Chondrocyte (in vitro differentiated cells): ENCODE measurements at places on chromosomes 6 and 20. TPM values are rescaled to one million over a fixed set of nuclear protein-coding genes. Genes with fewer than 3 reads are reported as not detected.

DNA sequence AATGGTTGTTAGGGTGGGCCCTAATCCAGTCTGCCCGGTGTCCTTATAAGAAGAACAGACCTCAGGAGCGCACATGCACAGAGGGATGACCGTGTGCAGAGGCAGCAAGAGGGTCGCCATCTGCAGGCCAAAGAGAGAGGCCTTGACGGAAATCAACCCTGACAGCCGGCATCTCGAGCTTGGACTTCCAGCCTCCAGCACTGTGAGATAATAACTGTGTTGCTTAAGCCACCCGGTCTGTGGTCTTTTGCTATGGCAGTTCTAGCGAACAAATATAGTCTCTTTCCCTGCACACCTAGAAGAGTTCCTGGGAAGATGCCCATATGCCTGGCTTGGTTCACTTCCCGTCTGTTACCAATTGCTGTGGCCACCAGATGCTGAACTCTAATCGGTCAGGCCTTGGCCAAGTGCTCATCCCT lies 35.3 kb upstream of the PTGIS start:
- no peak for DNase-seq

DNA sequence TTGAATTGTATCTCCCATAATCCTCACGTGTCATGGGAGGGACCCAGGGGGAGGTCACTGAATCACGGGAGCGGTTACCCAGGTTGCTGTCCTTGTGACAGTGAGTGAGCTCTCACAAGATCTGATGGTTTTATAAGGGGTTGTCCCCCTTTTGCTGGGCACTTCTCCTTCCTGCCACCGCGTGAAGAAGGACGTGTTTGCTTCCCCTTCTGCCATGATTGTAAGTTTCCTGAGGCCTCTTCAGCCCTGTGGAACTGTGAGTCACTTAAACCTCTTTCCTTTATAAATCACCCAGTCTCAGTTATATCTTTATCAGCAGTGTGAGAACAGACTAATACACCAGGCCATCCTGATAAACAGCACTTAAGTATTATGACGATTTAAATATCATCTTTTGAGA lies 9.0 kb upstream of the MRGBP start:
- no peak for DNase-seq

- no peak for DNase-seq
Measured at GRCh38 chr6:33957892-33958525, 154.2 kb upstream of the MLN start.

DNA sequence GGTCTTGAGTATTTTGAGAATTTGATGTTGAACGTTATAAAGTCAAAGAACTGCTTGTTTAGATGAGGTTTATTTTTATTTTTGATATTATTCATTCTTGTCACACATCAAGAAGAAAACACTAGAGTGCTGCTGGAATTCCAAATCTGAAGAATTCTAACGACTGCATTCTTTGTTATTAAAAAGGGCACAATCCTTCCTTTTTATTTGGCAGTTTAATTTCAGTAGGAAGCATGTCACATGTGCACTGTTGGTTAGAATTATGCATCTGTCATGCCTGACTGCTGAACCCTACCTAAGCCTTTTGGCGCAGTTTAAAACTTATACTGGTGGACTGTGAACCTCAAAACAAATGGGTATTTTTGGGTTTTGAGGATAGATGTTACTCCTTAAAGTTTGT lies 4.0 kb downstream of the ID4 start:
- no peak for DNase-seq

- DNase-seq, result no peak
Measured at GRCh38 chr6:30150671-30151395, 10.2 kb downstream of the TRIM10 start.

- DNase-seq, result no peak
Measured at GRCh38 chr6:78589436-78589835, 277.9 kb upstream of the IRAK1BP1 start.

DNA sequence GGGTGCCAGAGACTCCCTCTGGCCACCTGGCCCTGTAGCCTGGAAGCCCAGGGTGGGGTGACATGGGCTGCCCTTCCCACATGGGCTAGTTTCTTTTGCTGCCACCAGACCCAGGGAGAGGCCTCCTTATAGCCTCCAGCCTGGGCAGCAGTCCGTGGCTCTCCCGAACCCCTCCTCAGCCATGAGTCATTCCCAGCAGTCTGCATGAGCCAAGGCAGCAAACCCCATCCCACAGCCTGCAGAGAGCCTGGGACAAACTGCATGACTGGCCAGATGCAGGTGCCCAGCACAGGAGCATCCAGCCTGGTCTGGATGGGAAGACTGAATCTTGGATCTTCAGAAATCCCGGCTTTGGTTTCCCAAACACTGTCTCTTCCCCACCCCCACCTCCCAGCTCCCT lies 75.7 kb downstream of the MRPL14 start:
- peak; percentile 87 for DNase-seq

DNA sequence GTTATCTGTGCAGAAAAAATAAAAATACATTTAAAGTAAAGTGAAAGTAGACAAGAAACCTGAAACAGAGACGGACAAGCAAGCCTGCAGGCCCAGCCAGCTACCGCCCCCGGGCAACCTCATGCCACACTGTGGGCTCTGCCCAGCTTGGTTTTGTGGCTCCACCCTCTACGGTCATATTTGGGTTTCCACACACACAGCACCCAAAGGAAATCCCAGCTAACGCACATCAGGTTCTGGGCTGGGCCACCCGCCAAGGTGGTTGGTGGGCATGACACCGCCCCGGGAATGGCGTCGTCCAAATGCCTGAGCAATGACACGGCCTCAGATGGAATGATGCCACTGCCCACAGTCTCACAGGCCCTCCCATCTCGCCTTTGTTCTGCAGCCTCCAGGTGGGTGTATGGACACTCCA lies 22.9 kb downstream of the FAM110A start:
- DNase-seq, result peak; percentile 76

GRCh38 chr20:24836041-24836533 lies 113.0 kb upstream of the CST7 start:
- no peak for DNase-seq

GRCh38 chr6:157172231-157172701 lies 151.1 kb downstream of the TMEM242 start:
- no peak for DNase-seq

- no peak for DNase-seq
Measured at GRCh38 chr20:36098364-36098763, 56.2 kb upstream of the EPB41L1 start.

- no peak for DNase-seq
Measured at GRCh38 chr20:23995905-23996666, 7.5 kb upstream of the GGTLC1 start.

DNA sequence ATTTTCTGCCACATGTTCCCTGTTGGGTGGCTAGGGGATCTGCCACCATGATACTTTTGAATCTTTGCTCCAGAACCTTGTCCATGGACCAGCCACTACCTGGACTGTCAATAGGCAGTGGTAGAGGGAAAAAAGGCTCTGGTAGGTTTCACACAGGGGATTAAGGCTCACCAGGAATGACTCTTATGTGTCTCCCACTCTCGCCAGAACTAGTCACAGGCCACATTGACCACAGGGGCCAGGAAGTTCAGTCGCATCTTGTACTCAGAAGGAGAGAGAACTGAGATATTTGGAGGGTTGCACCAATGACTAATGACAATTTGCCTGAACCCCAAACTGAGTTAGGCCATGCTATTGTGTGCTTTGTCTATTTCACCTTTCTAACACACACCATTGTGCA lies 23.6 kb upstream of the APCDD1L start:
- no peak for DNase-seq

GRCh38 chr6:3314176-3314575 lies 55.4 kb downstream of the PSMG4 start:
- peak; percentile 53 for DNase-seq

DNA sequence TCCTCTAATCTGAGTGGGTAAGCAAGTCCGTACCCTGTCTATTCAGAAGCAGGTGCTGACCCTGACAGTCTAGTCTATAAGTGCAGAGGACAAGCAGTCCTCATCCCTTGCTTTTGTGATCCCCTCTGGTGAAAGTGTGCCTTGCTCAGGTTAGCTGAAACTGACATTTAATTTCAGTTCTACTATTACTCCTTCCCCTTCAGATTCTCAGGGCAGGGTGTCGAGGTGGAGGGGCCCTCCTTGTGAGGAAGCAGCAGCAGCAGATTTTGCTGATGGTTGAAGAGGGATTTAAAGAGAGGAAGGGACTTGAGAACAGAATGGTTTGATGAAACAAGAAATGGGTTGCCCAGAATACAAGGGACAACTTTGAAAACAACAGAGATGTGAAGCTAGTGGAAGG lies 309.3 kb downstream of the CLIC5 start:
- DNase-seq, result no peak

DNA sequence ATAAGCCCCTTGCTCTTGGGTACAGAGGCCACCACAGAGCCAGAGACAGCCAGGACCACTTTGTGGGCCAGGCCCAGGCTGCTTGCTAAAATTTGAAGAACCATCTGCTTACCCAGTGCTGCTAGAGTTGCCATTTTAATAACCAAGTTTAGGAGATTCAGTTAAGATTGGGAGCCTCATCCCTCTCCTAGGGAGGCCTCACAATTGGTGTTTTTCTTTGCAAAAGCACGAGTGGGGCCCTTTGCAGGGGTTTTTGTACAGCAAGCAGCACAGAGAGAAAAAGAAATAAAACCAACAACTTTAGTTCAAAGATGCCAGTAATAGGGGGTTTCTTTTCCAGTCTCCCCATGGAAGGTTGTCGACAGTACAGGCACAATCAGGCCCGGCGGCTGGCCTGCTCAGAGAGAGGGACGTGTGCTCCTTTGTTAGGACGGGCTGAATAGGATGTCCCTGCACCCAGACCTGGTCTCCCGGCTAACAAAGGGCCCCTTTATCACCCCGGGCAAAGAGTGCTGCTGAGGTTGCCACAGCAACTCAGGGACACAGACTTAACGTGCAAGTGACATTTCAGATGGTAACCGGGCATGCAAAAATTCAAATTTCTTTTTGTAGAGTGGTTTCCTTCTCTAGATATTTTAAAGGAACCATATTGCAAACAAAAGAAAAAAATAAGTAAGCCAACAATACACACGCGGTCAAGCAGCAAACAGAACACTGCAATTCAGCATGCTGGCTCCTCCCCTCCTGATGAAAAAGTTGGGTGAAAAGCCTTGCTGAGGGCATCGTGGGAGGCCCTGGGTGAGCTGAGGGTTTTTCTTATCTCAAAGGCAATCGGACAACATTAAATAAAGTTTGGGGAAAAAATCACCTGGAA lies 10.5 kb upstream of the TOX2 start:
- DNase-seq, result no peak

- no peak for DNase-seq
Measured at GRCh38 chr6:40930555-40930954, 108.5 kb downstream of the UNC5CL start.

DNA sequence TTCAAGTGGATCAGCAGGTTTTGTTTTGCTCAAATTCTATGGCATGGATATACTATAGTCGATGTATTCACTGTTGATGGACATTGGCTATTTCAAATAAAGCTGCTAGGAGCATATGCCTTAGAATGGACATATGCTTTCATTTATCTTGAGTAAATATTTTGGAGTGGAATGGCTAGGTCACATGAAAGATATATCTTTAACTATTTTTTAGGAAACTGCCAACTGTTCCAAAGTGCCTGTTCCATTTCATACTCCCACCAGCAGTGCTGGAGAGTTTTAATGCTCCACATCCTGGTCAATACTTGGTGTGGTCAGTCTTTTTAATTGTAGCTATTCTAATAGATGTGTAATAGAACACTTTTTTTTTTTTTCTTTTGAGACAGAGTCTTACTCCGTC lies 81.1 kb upstream of the PIM1 start:
- no peak for DNase-seq

- no peak for DNase-seq
Measured at GRCh38 chr20:7199861-7200260, 432.4 kb downstream of the BMP2 start.

GRCh38 chr6:105677671-105678475 lies 275.0 kb upstream of the PREP start:
- DNase-seq, result no peak

GRCh38 chr6:20207088-20207418 lies 5.2 kb downstream of the MBOAT1 start:
- no peak for DNase-seq

DNA sequence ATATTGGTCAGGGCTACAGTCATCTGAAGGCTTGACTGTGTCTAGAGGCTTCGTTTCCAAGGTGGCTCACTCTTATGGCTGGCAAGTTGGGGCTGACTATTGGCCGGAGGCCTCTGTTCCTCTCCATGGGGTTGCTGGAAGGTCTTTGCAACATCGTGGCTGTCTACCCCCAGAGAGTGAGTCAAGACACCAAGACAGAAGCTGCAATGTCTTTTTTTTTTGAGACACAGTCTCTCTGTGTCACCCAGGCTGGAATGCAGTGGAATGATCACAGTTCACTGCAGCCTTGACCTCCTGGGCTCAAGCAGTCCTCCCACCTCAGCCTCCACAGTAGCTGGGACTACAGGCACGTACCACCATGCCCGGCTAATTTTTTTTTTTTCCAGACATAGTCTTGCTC lies 29.4 kb upstream of the KIF3B start:
- no peak for DNase-seq

GRCh38 chr6:118650582-118651281 lies 659 bp downstream of the CEP85L start:
- DNase-seq, result no peak

- no peak for DNase-seq
Measured at GRCh38 chr6:139327038-139327437, 35.2 kb upstream of the TXLNB start.

DNA sequence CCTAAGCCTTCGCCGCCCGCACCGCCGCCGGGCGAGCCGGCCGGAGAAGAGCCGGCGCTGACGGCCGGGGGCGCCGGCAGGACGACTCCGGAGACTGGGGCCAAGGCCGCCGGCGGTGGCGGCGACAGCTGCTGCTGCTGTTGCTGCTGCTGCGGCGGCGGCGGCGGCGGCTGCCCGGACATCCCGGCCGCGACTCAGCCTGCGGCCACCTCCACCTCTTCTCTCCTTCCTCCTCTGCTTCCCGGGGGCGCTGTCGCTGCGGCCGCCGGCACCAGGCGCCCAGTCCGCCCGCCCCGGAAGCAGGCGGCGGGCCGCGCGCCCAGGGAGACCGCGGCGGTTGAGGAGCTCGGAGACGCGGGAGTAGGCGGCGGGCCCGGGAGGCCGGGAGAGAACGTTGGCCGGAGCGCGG lies 307 bp downstream of the RANBP9 start:
- DNase-seq, result no peak

- DNase-seq, result no peak
Measured at GRCh38 chr6:152360034-152360433, 277.1 kb downstream of the SYNE1 start.

Gene SRSF12
- 2.9 to 5.9 TPM (median 4.8 TPM) in 3 replicates for total RNA-seq

Gene BACH2
- total RNA-seq, result 7.8 to 10.5 TPM (median 8.3 TPM) in 3 replicates

Gene SLC44A4
- not detected in 3 replicates for total RNA-seq

Gene ULBP1
- total RNA-seq, result 2.8 to 29.8 TPM (median 29.8 TPM) in 3 replicates

Gene BFSP1
- total RNA-seq, result 9.6 to 14.4 TPM (median 11.7 TPM) in 3 replicates

Gene TMEM200A
- 6.8 to 12.4 TPM (median 7.1 TPM) in 3 replicates for total RNA-seq

Gene FOXQ1
- 0.15 TPM in 1 of 3 replicates, not detected in the others for total RNA-seq

Gene CENPQ
- total RNA-seq, result 1.8 to 6.5 TPM (median 2.6 TPM) in 3 replicates

Gene OR2H1
- not detected in 3 replicates for total RNA-seq

Gene SAMD10
- total RNA-seq, result 3.8 to 4.7 TPM (median 4.3 TPM) in 3 replicates

Gene PHIP
- total RNA-seq, result 11.9 to 18.2 TPM (median 12.2 TPM) in 3 replicates

Gene GPX5
- total RNA-seq, result not detected in 3 replicates

Gene FAXC
- 6.8 to 9.7 TPM (median 8.0 TPM) in 3 replicates for total RNA-seq

Gene GPR31
- total RNA-seq, result not detected in 3 replicates

Gene TCF21
- not detected in 3 replicates for total RNA-seq

Gene LY6G5B
- 10.2 to 14.3 TPM (median 11.7 TPM) in 3 replicates for total RNA-seq

Gene TTK
- 3.7 to 4.4 TPM (median 3.8 TPM) in 3 replicates for total RNA-seq

Gene MCCD1
- not detected in 3 replicates for total RNA-seq

Gene OPN5
- total RNA-seq, result not detected in 3 replicates
